ENCODE measurements at places on chromosomes 13 and 19.

DNA sequence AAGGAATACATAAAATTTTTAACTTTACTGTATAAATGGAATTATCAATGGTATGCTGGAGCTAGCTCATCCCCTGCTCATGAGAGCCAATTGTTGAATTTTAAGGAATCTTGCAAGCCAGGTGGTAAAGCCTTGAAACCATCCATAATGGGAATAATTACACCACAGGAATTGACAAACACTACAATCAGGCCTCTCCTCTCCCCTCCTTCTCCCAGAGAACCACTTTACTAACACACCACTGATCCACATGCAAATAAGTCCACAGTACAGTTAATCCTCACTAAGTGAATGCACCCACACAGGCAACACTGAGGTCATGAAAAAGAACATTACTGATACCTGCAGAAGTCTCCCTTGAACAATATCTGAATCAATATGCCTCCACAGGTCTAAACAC lies 140.5 kb downstream of the KLF12 start:
- no peak for DNase-seq

DNA sequence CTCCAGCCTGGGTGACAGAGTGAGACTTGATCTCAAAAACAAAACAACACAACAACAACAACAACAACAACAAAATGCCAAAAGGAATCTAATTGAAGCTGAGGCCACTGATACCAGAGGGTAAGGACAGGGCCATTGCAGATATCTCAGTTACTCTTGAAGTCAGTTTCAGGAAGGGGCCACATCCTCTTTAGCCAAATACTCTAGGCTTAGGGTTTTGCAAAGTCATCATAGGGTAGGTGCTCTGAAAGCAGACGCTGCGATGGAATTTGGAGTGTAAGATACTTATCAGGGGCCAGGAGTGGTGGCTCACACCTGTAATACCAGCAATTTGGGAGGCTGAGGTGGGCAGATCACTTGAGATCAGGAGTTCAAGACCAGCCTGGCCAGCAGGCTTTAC lies 46.6 kb upstream of the UBAC2 start:
- DNase-seq, result no peak

DNA sequence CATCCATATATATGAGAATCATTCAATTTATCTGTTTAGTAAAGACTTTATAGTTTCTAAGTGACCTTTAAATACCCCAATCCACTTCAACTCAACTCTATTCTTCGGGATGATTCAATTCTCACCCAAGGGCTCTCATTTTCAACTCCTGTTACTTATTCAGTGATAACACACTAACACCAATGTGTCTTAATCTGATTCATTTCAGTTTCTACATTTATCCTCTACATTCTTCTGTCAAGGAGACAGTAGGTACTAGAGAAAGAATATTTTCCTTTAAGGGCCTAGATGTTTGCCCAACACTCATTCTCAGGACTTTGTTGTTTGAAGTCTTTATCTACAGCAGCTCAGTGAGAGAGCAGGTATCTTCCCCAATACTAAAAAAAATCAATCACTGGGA lies 7.1 kb downstream of the ARGLU1 start:
- DNase-seq, result no peak

DNA sequence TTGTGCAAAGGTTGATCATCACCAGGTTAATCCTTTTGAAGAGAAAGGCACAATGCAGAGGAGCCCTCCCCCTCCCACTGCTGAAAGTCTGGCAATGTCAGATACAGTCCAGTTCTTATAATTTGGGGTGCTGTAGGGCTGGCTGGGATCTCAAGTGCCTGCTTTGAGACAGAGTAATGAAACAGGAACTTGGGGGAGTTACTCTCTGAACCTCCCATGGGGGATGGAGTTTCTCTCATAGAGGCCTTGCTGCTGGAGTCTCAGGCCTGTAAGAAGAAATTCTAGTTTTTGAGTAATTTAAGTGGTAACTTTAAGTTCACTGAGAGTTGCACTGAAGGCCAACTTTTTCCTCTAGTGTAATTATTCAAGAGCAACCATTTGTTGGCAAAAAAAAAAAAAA lies 410.5 kb downstream of the KCNRG start:
- DNase-seq, result no peak

- no peak for DNase-seq
Measured at GRCh38 chr13:38657191-38657590, 29.7 kb upstream of the FREM2 start.

Measured in activated T-cell treated with anti-CD3 and anti-CD28 coated beads for 1 hour (primary cell).